CD4-positive, alpha-beta T cell treated with Interleukin-21 for 1 hour (primary cell): ENCODE measurements at places on chromosomes 4 and X.

DNA sequence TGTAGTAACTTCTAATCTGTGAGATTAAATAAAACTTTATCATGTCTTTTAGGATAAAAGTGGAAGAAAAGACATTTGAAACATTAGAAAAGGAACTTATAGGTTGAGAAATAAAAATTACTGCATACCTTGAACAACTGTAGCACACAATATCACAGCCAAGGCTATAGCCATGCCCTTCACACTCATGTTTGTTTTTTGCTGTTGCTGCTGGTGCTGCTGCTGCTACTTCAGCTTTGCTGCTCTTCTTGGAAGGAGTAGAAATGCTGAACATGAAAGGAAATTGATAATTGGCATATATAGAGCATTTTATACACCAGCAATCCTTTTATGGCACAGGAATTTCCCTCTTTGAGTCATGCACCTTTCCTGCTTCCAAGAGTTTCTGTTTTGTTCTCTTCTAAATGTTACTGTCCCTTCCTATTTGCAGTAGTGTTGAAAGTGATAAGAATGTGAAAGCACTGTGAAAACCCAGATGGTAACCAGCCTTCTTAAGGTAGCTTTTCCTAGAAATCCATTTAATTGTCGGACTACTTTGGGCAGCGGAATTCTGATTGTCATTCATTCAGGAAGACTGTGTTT is at the start of gene CXCL11:
CXCL11 (minus strand) TSS at position 272 of the 582 bp plus-strand sequence; CDS start at position 189, 83 bp downstream.
- no peak for DNase-seq

DNA sequence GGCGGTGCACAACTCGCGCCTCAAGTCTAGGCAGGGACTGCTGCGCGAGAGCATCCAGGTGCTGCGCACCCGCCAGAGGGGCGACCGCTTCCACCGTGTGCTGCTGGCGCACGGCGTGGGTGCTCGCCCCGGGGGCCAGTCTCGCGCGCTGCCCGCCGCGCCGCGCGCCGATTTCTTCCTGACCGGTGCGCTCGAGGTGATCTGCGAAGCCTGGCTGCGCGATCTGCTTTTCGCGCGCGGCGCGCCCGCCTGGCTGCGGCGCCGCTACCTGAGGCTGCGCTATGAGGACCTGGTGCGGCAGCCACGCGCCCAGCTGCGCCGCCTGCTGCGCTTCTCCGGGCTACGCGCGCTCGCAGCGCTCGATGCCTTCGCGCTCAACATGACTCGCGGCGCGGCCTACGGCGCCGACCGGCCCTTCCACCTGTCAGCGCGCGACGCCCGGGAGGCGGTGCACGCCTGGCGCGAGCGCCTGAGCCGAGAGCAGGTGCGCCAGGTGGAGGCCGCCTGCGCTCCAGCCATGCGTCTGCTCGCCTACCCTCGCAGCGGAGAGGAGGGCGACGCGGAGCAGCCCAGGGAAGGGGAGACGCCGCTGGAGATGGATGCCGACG is 1.3 kb downstream of the CHST7 start:
- DNase-seq = peak; percentile 44

DNA sequence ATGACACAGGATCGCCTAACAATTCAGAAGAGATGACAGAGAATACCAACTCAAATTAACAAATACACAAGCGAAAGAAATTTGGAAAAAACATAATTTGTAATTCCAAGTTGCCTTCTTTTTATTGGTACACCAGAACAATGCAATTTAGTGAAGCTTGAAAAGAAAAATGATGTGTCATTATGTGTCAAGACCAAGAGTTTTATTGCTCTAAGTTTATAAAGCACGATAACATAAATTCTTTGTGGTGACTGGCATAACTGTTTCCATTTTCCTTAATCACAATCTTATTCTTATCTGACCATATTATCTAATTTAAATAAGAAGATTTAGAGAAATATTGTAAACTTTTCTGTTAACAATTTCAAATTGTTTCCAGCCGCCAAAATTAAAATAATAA is 273.2 kb upstream of the TECRL start:
- DNase-seq = no peak

- DNase-seq = no peak
Observed at GRCh38 chr4:72119946-72120345, 88.1 kb downstream of the NPFFR2 start.

DNA sequence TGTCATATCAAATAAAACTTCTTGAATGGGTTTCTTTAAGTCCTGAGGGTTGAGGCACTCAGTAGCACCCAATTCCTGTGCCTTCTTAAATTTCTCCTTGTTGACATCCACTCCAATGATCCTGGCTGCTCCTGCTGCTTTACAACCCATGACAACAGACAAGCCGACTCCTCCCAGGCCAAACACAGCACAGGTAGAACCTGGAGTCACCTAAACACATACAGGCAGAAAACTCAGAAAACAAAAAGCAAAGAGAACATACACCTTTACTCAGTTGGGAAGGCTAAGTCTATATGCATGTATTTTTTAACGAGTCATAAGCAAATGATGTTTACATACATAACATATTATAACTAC is 10.3 kb downstream of the ADH6 start:
- no peak for DNase-seq

DNA sequence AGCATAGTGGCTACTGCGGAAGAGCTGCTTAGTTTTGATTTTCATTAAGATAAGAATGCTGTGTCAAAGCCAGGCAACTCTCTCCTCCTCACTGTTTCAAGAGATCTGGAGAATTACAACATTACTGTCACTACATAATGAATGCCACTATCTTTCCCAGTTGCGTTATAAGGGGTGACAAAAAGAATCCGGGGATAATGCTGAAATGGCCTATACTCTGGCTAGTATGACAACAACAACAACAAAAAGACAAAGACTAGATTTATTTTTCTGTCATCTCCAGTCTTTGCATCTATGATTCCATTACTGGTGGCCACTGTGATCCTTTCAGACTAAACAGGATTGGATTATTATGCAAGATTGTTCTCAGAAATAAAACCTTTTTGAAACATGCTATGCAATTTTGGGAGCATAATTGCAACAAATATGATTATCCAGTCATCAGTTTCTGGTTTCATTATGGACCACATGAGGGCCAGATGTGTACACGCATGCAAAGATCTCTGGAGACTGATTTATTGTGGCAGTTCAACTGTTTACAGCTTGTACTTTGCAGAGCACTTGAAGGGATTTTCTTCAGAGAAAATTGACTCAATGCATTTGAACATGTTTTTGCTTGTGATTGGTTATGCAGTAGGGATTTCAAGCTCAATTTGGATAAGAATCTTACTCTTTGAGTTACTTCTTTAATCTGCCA is 31.1 kb upstream of the SPANXB1 start:
- DNase-seq = no peak

GRCh38 chrX:39451046-39451445 is 646.7 kb downstream of the BCOR start:
- DNase-seq = no peak

DNA sequence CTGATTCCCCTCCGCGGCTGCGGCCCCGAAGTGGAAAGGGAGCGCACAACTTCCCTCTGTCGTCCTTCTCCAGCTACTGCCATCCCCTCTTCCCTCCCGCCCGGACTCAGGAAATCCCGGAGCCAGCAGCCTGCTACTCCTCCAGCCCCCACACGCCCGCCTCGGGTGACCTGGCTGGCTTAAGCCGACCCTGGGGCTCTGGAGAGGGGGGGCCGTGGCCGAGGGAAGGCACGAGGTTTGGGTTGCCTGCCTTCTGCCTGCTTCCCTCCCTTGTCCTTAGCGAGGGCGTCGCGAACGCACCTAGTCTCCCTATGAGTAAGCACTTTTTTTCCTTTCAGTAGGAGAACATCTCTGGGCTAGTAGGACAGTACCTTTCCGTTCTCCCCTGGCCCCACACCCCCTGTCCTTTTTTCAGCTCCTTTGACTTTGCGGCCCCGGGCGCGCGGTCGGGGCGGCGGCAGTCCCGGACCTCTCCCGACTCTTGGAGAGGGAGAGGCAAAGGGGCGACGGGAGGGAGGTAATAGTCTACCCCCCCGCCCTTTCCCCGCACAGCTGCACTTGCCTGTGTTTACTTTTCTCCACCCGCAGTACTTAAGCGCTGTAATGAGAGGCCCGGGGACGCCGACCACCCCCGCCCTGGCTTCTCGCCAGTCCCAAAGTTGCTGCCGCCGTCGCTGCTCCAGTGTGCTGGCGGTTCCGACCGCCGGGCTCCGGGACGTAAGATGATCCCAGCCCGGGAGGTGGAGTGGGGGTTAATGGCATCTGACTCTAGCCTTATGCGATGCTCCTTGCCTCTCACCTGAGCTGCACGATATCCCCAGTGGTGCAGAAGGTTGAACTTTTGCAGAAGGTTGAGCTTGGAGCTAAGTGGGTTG is 868 bp downstream of the PLS3 start:
- DNase-seq = no peak

GRCh38 chr4:80010316-80010715 is 62.7 kb downstream of the ANTXR2 start:
- no peak for DNase-seq

- no peak for DNase-seq
Observed at GRCh38 chr4:101981756-101982155, 191.2 kb downstream of the BANK1 start.

- no peak for DNase-seq
Observed at GRCh38 chrX:122219226-122219625, 964.9 kb upstream of the GRIA3 start.

GRCh38 chr4:174228988-174229387 is 54.5 kb downstream of the FBXO8 start:
- no peak for DNase-seq

DNA sequence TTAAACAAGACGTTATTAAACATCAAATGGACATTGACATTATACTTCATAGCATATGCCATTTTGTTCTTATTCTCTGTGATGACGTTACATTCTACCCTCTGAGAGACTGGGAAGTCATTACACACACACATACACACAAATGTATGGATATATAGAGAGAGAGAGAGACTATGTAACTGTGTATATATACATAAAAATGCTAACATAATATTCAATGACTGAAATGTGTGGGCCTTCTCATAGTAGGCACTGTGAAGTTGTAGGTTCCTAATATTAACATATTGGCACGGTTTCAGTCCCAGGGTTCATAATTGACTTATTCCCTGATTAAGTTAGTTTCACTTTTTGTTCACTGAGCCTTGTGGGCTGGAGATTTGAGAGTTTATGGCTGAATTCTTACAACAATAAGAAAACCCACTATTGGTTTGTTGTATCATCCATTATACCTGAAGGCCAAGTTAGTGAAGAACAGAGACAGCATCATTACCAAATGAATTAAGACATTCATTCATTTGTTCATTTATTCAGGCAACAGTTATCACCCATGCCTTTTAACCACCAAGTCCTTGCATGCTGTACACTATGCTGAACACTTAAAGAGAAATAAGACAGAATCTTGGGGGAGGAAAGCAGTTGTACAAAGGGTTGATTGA is 68.5 kb downstream of the GAB1 start:
- DNase-seq = no peak

DNA sequence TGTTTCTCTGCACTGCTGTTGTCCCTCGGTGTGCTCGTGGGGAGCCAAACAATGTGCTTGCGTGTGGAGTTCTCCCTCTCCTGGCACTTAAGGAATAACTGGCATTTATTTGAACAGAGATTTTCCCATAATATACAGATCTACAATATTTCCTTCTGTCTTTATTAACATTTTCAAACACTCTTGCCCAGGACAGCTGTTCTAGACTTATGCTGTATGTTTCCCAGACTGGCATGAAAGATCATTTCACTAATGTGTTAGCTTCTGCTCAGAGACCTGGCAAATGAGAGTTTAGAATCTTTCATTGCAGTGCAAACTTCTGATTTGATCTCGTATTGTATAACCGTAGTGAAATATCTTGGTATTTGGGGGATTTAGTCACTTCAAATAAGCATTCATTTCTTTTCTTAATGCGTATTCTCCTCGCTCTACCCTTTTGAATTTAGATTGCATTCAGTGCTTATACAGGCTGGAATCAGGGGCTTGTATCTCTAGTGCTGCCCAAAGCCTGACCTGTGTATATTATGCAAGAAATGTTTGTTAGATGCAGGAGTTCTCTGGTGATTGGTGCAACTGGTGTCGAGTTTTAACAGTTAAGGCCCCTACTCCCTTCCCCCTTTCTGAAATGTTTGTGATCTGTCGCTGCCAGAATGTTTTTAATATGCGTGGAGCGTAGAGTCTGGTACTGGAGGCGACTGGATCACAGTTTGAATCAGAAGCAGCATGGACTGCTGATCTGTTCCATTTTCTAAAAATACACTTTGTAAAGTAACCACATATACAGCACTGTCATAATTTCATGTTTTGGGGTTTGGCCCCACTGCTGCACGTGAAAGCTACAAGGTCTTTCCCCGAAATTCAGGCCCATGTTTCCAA is 326.3 kb downstream of the ARHGAP10 start:
- DNase-seq = no peak

DNA sequence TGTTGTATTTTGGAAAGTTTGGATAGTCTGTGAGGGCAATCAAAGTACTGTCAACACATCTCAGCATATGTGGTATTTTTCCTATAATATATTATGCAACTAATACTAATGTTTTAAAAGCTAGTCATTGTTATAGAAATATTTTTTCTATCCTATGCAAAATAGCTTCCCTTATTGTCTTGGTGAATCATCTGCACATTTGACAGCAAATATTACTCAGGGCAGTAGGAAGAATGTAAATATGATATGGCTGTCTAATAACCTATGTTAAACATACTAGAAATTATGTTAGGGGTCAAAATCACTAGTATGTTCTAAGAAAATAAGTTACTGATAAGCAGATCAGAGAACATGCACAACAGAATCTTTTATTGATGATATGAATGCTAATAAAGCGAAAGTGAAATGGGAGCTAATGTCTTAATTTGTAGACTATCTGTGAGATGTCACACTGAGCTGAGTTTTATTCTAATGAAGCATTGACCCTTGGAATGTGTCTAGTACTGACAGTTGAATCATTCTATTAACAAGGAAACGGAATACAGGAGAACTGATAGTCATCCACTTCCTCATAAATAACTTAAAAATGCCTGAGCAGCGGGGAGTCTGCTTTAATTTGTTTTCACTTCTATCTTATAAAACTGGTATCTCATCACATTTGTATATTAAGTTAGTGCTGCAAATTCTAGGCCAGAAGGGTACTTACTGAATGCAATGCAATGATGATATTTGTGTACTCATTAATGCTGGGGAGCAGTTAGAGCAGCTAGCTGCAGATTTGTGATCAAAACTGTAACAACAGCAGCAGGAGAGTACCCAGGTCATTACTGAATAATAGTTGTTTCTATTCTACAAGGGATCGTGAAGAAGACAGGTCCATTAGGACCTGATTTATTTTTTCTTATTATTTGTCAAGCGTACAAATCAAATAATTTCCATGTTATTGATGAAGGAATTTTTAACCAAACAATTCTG is 440.3 kb upstream of the AADAT start:
- no peak for DNase-seq
